ENCODE measurements at places on chromosomes 3 and 15.

DNA sequence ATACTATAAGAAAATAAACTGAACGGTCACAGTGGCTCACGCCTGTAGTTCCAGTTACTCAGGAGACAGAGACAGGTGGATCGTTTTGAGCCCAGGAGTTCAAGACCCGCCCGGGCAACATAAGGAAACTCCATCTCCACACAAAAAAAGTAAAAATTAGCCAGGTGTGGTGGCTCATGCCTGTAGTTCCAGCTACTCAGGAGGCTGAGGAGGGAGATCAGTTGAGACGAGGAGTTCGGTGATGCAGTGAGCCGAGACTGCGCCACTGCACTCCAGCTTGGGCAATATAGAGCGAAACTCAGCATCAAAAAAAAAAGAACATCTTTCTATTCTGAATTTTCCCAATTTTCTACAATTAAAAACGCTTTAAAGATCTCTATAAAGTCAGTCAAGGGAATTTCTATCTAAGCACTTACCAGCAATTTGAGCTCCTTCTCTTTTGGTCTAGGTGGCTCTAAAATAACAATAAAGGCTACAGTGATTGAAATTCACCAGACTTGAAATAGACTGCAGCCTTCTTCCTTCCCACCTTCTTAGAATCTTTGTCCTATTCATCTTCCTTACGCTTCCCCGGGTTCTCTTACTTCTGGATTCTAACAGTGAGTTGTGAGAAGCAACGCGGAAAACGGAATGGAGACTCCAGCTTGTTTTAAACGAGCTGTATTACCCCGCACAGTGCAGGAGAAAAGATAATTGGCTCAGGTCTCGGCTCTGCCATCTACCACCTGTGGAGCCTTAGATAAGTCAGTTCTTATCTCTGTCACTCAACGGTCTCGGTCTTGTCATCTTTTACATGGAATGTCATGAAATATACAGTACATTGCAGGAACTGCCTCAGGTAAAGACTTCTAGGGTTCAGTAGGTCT is 812 bp upstream of the SEC62 start:
- DNase-seq = no peak

DNA sequence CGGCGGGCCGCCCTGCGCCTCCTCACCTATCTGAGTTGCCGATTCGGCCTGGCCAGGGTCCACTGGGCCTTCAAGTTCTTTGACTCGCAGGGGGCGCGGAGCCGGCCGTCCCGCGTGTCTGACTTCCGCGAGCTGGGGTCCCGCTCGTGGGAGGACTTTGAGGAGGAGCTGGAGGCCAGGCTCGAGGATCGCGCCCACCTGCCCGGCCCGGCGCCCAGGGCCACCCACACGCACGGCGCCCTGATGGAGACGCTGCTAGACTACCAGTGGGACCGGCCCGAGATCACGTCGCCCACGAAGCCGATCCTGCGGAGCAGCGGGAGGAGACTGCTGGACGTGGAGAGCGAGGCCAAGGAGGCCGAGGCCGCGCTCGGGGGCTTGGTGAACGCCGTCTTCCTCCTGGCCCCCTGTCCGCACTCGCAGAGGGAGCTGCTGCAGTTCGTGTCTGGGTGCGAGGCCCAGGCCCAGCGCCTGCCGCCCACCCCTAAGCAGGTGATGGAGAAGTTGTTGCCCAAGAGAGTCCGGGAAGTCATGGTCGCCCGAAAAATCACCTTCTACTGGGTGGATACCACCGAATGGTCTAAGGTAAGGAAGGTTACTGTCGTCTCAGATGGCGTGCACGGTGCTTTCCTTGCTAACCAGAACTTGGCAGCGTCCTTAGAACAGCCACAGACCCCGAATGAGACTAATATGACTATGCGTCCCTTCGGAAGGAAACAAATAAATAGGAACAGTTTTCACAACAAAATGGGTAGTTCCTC is 567 bp downstream of the TICRR start:
- no peak for DNase-seq

GRCh38 chr3:169344465-169344864 is 319.0 kb downstream of the MECOM start:
- DNase-seq = no peak

DNA sequence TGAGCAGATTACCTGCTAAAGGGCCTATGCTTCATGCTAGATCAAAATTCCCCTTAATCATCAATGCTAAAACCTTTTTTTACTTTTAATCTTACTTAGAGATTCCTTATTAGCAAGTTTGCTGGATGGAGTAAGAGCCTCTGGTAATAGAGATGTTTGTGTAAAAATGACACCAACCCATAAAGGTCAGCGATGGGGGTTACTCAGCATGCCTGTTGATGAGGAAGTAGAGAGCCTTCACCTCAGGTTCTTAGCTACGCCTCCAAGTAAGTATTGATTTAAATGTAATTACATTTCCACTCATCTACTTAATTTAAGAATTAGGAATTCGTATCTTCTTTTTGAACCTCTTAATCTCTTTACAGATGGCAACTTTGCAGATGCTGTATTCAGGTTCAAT is 38.8 kb downstream of the DNAJC13 start:
- DNase-seq = no peak

DNA sequence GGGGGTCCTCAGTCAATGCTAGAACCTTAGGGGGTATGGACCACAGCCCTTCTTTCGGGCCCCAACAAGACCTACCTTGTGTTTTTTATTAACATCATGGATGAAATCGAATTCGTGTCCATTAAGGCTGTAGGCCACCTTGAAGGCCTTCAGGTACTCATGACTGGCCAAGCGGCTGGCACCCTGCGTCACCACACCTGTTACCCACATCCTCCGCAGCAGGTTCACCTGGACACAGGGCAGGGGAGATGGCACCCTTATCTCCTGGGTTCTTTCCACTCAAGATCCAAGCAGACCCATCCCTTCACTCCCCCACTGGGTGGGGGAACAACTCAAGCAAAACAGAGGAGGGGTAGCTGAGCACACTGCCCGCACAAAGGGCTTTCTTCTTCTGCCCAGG is 6.6 kb downstream of the MFGE8 start:
- DNase-seq = no peak

DNA sequence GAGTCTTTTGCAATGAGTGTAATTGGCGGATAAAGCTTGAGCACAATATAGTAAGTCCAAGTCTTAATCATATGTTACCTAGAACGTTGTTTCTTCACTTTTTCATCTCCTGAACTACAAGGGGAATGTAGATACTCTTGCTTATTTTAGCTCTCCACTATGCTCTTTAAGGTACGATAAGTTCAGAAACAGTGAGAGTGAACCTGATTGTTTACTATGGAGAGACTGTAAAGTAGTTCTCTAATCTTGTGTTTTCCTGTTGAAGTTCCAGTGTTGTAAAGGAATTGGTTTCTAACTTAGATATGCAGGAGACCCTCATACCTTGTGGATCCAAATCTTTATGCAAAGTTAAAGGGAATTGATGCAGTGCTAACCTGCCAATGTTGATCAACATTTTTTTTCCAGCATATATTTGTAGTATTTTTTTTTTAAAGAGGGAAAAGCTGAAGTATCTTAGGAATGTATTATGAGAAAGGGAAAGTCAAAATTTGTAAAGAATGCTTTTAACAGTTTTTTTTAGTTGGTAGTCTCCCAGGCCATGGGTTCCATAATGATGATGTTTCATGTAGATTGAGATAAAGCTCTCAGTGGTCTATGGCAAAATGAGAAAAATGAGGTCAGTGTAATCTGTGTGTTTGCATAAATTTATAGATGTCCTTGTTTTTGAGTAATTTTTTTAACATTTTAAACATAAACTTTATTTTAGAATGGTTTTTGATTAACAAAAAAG is 14.9 kb downstream of the ATP11B start:
- no peak for DNase-seq

GRCh38 chr15:94206463-94207167 is 24.7 kb upstream of the MCTP2 start:
- no peak for DNase-seq

DNA sequence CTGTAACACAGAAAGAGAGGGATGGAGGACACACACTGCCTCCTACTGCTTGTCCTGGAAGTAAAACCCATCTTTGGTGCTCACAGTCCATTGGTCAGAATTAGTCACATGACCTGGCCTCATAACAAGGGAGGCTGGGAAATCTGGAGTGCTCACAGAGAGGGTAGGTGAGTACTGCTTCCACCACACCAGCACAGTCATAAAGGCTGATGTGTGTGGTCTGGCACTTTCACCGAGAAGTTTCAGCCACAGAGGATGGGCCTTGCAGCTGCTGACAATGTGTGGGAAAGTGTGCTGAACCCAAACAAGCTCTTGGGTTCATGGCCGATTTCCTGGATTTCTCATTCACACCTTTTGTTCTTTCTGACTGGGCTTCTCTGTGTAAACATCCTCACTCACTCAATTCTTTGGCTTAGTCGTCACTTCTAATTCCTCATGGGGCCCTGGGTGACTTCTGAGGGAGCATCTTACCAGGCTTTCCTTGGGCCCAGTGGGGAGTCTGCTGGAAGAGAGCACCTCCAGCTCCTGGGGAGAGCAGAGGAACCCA is 100.7 kb downstream of the ASB7 start:
- DNase-seq = no peak

DNA sequence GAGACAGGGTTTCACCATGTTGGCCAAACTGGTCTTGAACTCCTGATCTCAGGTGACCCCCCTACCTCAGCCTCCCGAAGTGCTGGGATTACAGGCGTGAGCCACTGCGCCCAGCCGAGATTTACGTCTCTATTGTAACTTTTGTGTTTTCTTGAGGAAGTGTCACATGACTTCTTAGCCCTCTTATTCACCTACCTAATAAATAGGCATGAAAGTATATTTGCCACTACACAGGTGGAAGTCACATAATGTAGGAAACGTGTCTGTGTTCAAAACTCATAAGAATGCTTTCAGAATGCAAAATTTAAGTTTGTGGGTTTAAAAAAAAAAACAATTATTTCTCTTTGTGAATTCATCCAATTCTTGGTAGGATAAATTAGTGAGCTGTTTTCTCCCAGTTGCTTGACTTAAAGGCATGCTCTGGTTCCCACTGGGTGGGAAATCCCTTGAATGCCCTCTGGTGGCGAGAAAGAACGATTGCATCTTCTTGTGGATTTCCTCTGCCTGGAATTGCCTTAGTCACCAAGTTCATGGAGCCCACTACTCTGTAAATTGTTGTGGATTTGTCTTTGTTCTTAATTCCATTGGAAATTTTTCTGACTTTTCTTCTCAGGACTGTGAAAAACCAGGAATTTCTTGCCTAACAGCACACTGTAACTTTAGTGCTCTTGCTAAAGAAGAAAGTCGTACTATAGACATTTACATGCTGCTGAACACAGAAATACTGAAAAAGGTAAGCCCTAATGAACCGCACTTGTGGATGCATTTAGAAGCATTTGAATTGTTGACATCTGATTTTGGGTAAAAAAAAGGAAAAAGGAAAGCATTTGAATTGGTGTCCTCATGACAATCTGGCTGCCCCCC is 82.2 kb upstream of the CTDSPL start:
- no peak for DNase-seq

- no peak for DNase-seq
These were observed 544.5 kb downstream of the MFSD1 start for GRCh38 chr3:159346271-159346903.

- no peak for DNase-seq
These were observed at the start of gene UBAP1L for GRCh38 chr15:65115086-65115485. UBAP1L (minus strand) TSS chr15:65115200; CDS start chr15:65106215, 8,985 bp downstream.

DNA sequence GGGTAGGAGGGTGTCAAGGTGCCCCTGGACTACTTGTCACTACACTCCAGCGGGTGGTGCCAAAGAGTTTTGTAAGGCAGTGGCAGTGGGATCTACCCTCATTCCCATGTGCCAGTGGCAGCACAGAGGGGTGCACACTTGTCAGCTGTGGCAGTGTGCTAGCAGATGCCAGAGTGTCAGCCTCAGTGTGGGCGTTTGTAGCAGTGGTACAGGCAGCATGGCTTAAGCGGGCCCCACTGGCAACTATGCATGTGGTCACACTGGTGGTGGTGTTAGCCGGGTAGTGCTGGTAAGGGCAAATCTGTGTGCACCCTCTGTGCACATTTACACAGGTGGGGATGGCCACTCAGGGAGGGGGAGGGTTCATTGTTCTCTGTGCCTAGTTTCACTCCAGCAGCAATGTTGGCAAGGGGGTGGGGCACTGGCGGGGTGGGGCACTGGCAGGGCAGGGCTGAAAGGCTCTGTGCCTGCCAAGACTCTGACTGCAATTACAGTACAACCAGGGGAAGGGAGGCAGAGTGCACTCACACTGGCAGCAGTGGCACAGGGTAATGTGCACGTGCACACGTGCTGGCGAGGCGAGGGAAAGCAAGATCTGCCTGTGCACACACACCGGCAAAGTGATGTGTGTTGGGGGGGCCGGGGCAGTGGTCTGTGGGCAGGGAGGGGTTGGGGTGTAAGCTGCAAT is 31.8 kb downstream of the MYO9A start:
- no peak for DNase-seq

GRCh38 chr3:124486324-124486723 is 243.9 kb upstream of the UMPS start:
- DNase-seq = no peak

DNA sequence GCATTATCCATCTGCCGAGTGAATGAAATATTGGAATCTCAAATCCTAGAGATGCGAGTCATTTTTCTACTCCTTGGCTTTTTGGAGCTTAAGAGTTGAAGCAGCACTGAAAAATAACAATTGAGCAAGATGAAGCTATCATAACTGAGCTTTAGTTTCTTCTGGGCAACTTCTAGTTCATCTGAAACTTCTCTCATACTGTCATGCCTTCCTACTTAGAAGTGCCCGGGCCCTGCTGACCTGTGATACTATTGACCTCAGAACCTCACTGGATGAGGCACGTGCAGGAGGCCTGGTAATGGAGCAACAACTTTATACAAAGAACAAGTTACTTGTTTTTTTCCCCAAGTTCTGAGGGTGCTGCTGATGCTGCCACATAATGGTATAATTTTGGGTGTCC is 48.5 kb upstream of the P3H2 start:
- no peak for DNase-seq

DNA sequence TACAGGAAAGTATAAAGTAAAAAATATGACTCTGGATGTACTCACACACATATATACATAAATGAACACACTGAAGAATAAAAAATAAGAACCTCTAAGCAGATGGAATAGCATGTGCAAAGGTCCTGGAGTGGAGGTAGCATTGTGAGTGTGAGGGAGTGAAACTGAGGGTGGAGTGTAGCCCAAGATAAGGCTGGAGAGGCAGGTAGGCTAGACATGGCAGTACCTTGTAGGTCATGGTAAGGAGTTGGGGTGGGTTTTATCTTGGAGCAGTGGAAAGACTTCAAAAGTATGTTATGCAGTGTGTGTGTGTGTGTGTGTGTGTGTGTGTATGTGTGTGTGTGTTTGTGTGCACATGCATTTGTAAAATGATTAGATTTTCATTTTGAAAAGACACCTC is 49.5 kb downstream of the TLNRD1 start:
- DNase-seq = no peak

- DNase-seq = no peak
These were observed 75.7 kb upstream of the BNIP2 start for GRCh38 chr15:59764775-59765174.

DNA sequence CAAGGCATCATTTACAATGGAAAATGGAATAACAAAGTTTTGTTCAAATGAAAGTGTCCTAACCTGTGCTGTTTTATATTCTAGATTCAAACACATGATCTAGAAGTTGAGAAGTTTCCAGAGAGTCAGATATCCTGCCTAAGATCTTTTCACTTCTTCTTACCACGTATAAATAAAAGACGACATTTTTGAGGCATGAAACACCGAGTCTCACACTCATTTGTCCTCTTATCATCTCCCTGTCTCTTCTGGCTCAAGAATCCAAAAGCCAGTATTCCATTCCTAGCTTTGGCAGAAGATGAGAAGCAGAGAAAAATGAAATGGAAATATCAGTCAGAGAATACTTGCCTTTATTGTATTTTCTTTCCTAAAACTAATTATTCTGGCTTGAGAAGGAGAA is 738.6 kb upstream of the NR2F2 start:
- DNase-seq = no peak

- no peak for DNase-seq
These were observed 18.2 kb downstream of the DNAJB8 start for GRCh38 chr3:128448491-128448890.

Measured in urinary bladder (tissue), 4 donors.